Left colon (tissue), 2 donors: ENCODE measurements at places on chromosomes 11 and 22. TPM values are rescaled to one million over a fixed set of nuclear protein-coding genes. Genes with fewer than 3 reads are reported as not detected.

DNA sequence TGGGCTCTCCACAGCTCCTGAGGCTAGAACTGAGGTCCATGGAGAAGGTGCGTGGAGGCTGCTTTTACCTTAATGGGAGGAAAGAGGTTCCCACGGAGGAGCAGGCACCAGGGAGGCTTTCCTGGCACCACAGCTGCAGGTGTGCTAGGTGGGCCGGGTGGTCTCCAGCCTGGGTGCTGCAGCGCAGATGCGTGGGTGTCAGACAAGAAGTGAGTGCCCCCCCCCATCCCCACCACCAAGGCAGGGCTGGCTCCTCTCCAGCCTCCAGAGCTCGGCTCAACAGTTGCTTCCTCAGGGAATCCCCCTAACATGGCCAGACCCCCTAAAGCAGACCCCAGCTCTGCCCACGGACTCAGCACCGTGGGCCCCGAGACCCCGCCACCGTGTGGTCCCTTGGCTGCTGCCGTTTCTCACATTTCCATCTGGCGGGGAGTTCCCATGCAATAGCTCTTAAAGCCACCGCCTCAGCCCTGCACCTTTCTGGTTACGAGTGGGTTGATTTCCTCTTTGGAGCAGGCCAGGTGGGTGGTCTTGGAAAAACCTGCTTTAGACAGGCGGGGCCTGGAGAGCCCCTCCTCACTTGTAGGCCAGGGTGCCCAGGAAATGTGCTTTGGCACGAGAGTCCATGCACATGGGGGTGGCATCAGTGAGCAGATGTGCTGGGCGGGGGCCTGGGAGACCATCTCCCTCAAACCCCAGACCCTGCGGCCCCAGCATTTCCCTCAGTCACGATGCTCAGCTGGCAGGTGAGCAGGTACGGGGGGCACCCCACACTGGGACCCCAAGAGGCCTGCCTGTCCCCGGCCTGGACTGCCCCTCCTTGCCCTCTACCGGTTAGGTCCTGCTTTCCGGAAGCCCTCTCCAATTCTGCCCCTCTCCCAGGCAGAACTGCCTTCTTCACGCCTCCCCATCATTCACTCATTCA is 93.7 kb downstream of the ARHGAP8 start:
- no peak for DNase-seq

DNA sequence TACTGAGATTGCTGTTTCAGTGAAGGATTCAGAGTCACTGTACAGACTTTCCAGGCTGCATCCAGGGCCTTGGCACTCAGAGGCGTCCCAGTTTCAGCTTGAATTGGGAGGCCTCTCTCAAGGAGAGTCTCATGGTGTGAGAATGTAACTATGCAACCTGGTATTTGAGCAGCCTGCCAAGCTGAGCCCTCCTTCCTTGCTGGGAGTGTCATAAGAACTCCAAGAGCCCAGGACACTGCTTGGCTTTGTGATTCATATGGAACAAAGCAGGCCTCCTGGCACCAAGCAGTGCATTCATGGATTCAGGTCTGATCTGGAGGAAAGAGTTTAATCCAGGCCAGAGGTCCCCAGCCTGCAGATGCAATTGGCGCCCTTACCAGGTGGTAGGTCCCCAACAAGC is 171.7 kb downstream of the DBX1 start:
- no peak for DNase-seq

- DNase-seq: no peak
Observed at GRCh38 chr11:98766903-98767302, 253.8 kb upstream of the CNTN5 start.

NR1H3 gene
- total RNA-seq: 58.2 TPM

- no peak for DNase-seq
Observed at GRCh38 chr11:61028135-61028729, 56.8 kb downstream of the CD6 start.

DNA sequence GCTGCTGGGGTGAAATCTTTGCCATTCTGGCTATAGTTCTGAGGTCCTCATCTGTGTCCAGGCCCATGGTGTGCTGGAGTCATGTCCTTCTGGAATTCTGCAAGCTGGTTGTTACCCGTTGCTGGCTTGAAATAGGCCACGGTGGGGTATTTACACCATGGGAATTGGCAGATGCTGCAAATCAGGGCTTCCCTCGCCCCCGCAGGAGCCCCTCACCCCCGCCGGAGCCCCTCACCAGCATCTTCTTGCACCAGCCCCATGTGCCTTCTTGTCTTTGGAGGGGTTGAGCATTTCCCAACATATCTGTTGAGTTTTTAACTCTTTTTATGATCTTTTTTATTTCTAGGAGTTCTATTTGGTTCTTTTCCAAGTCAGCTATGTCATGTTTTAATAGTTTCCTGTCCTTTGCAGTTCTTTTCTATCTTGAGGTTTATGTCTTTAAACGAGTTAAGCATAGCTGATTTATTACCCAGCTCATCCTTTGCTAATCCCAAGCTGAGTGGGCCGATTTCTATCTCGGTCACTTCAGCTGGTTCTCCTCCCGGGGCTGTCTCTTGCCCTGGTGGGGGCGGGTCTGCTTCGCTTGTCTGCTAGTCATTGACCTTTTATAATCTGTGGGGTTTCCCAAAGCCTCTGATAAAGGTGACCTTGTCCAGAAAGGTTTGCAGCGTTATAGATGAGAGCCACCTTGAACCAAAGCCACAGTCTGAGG is 17.6 kb downstream of the ANO1 start:
- DNase-seq: no peak

DNA sequence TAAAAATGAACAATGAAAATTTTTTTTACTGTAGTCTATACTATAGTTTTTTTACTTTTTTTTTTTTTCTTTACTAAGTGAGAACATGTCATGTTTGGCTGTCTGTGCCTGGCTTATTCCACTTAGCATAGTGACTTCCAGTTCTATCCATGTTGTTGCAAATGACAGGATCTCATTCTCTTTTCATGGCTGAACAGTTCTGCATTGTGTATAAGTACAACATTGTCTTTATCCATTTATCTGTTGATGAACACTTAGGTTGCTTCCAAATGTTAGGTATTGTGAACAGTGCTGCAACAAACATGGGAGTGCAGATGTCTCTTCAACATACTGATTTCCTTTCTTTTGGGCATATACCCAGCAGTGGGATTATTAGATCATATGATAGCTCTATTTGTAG is 88.1 kb upstream of the CCDC90B start:
- DNase-seq: no peak

- no peak for DNase-seq
Observed at GRCh38 chr22:19919701-19920363, 21.7 kb upstream of the COMT start.

APOBEC3G gene
- total RNA-seq: 7.8 TPM

DNA sequence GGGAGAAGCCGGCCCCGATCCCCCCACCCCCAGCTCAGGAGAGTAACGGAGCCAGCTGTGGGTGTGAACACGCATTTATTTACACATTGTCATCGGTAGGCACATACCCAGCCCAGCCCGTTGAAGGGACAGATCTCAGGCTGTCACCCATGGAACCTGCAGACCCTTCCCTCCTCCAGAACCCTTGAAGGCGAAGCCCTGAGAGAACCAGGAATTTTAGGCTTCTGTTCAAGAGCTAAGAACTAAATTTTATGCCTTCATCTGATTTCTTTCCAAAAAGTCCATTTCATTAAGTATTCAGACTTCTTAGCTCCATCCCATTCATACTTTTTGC is 379 bp upstream of the BRMS1 start:
- no peak for DNase-seq

- DNase-seq: no peak
Observed at GRCh38 chr11:126163074-126163700, 48.3 kb downstream of the RPUSD4 start.

GRCh38 chr22:43066844-43067385 is 22.3 kb downstream of the TTLL1 start:
- DNase-seq: no peak

TMEM258 gene
- total RNA-seq: 87.3 TPM

FOLR1 gene
- total RNA-seq: not detected

GRCh38 chr11:2250485-2250884 is 19.9 kb downstream of the ASCL2 start:
- no peak for DNase-seq

SLC15A3 gene
- 8.6 TPM for total RNA-seq

DNA sequence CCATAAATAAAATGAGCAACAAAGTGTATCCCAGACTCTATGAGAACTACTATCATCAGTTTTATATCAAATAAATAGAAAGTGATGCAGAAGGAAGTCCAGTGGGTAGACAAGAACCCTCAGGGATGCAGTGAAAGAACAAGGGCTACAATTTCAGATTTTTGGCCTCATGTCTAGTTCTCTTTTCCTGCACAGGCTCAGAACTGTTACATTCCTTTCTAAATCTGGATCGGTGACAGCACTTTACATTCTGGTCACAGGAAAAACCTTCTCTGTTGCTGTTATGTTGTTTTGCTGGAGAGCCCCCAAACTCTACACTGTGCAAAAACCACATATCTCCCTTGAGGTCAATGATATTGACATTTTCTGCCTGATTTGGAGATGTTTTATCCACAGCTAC is 108.8 kb upstream of the ANO5 start:
- no peak for DNase-seq

CREB3L1 gene
- total RNA-seq: 118 TPM

DNA sequence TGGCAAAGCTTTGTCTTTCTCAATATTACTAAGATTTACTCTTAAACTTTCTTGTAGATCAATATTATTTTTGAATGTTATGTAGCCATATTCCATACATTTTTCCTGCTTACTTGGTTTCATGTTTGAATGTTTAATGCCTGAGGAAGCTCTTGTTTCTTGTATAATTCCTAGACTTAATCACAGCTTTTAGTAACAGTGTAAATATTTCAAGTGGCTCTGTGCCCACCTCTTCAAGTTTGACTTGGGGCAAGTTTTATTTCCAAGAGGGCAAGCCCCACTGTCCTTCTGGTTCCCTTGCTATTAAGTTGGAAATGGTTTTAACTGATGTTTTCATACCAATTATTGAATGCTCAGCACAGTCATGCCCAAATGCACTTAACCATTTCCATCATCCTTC is 1004.1 kb downstream of the OPCML start:
- DNase-seq: no peak

- no peak for DNase-seq
Observed at GRCh38 chr11:60128376-60128775, 39.9 kb downstream of the MS4A2 start.
